ENCODE measurements at places on chromosomes 16 and 17.

GRCh38 chr17:55458978-55459377, 37.3 kb upstream of the MMD start:
- DNase-seq = no peak

GRCh38 chr17:4901648-4902344, 1.1 kb downstream of the CHRNE start:
- DNase-seq = no peak

DNA sequence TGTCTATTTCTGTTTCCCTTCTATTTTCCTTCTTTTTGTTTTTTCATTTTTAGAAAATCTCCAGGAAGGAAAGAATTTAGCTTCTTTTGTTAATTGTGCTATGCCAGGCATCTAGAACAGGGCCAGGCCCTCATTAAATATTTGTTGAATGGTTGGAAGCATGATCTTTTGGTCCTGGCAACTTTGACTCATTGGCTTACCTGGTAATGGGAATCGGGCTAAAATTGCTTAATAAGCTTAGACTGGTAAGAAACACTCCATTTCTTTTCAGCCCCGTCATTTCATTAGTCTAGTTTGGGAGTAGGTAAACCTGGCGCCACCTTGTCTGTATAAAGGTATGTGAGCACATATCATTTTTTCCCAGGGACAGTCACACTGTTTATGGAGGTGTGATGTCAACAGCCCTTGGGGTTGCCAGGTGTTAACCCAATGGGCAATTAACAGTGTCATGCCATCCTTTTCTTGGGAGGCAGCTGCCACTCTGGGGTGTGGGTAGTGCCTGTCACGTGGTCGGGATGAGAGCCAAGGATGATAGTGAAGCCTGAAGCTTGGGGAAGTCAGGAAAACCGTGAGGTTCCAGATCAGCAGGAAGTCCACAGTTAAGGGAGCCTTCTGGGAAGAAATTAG, 9.5 kb upstream of the NDEL1 start:
- no peak for DNase-seq

DNA sequence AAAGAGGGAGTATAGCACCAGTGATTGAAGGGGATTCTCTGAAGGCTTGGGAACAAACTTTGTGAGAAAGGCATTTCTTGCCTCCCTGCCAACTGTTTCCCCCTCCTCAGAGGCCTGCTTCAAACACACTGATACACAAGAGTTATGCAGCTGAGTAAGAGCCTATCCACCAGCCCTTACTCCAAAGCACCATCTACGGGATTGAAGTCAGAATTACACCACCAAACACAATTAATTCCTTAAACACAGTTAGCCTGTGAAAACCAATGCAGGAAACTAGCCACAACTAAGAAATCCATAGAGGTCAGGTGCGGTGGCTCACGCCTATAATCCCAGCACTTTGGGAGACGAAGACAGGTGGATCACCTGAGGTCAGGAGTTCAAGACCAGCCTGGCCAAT, 138.3 kb downstream of the SHCBP1 start:
- DNase-seq = no peak

DNA sequence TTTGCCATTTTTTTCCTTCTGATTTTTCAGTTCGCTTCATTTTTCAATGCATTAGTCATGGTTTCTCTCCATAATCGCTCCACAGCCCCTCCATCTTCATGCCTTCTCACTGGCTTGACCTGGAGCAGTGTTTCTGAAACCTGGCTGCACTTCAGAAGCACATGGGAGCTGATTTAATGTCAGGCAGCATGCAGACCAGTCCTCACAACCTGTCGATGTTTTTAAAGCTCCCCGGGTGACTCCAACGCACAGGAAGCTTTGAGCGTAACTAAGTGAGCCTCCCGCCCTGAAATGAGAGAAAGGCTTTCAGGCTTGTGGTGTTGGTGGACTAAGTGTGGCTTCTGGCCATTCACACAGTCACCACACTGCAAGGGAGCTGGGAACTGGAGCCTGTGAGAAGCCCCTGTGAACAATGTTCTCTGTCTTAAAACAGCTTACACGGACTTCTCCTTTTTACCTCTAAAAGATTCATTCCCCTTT, 16.8 kb upstream of the DRG2 start:
- no peak for DNase-seq

- DNase-seq = no peak
Measured at GRCh38 chr17:39659279-39660010, 5.7 kb upstream of the TCAP start.

DNA sequence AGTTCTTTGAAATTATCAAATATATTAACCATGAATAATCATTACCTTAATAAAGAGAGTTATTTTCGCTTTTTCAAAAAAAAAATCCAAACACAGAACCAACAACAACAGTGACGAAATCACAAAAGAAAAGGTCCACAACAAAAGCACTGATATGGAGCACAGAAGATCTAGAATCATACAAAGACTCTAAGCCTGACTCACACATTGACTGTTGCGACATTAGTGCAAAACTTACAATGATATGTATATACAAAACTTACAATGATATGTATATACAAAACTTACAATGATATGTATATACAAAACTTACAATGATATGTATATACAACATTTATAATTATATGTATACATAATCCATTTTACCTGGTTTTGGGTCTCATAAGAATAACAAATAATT, 117.7 kb downstream of the USP22 start:
- no peak for DNase-seq

GRCh38 chr17:76943781-76944213, 75.6 kb downstream of the MGAT5B start:
- no peak for DNase-seq

DNA sequence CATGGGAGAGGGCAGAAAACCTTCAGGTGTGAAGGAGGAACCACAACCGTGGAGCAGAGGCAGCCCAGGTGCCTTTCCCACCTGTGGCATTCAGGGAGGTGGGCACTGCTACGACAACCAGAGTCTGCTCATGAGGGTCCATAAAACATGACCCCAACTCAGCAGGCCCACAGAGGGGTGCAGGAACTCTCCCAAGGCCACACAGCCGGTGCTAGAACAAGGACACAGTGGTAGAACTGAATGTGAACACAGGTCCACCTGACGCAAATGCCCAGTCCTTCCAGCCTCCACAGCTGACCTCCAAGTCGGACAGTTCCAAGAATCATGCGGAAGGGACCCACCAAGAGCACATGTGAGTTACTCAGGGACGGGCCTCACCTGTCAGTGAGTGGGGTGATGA, 76.4 kb downstream of the DNAH17 start:
- no peak for DNase-seq

GRCh38 chr17:3845291-3845620, 790 bp downstream of the NCBP3 start:
- DNase-seq = no peak

DNA sequence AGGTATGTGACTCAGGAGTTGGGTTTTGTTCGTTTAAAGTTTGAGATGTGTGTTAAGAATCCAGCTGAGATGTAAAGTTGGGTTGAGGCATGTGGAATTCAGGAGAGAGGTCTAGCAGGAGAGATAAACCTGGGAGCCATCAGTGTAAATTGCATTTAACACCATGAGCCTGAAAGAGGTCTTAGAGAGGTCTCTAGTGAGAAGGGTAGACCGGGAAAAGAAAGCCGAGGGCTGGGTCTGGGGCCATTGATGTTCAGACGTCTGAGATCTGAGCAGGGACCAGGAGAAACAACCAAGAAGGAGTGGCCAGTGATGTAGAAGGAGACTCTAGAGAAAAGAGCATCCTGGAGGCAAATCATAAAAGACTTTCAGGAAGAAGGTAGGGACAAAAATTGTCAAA, 44.1 kb upstream of the PIRT start:
- DNase-seq = no peak

- DNase-seq = no peak
Measured at GRCh38 chr17:65290616-65291015, 153.4 kb downstream of the RGS9 start.

DNA sequence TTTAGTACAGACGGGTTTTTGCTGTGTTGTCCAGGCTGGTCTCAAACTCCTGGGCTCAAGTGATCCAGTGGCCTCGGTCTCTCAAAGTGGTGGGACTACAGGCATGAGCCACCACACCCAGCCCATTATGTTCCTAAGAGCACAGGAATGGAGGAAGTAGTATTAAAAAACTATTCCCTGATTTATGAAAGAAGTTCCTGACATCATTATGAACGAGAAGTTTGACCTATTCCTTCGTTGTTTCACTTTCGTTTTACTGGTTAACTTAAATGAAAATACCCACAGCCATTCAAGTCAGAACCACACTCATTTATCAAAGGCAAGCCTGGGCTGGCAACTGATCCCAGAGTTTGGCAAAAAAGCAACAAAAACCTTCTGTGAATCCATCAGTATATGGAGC, 13.5 kb upstream of the CBX4 start:
- no peak for DNase-seq

- DNase-seq = no peak
Measured at GRCh38 chr17:64466019-64466735, 17.3 kb downstream of the MILR1 start.

- DNase-seq = no peak
Measured at GRCh38 chr17:82300707-82301270, 16.6 kb downstream of the CD7 start.

DNA sequence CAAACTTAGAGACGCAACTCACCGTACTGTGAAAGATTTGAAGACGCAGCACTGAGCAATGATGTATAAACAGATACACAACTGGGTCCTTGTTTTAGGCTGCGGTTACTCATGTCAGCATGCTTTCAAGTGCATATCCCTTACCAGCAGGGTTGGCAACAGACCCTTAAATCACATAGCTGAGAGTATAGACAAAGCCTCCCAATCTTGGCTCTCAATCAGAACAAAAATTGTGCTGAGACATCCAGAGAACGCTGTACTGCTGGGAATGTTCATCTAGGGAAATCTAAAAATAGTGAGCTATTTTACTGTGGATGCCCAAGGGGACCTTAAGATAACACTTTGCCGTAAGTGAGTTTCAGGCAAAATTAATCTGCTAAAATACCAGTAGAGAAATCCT, 84.4 kb upstream of the NUDT7 start:
- DNase-seq = no peak

- DNase-seq = no peak
Measured at GRCh38 chr17:6104956-6105648, 34.9 kb downstream of the WSCD1 start.

DNA sequence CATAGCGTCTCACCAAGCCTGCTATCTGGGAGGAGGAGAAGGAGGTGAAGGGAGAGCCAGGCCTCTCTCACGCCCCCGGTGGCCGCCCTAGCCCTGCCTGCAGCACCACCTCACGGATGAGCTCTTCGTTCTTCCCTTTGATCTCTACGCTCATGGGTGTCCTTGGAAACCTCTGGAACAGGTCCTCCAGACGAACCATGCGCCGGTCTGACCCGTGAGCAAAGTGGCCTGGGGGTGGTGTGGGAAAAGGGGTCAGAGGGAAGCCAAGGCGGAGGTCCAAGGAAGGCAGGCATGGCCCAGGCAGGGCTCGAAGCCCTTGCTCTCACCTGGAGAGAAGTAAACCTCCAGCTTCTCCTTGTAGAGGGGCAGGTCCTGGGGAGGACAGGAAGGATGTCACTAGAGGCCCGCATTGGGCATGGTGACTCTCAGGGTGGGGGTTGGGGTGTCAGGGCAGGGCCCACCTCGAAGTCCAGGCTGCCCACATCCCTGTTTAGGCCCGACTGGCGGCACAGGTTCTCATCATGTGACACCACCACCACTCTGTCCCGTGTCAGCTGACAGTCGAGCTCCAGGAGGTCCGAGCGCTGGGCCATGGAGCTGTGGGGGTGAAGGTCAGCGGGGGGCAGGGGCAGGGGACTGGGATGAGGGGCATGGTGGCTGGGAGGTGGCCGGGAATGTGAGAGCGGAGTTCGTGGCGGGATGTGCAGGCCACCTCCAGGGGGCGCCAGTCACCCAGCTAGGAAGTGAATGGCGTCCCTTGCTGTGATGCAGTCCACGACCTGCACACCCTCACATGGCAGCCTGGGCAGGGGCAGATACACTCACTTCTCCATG, 923 bp downstream of the GDPD3 start:
- DNase-seq = no peak

DNA sequence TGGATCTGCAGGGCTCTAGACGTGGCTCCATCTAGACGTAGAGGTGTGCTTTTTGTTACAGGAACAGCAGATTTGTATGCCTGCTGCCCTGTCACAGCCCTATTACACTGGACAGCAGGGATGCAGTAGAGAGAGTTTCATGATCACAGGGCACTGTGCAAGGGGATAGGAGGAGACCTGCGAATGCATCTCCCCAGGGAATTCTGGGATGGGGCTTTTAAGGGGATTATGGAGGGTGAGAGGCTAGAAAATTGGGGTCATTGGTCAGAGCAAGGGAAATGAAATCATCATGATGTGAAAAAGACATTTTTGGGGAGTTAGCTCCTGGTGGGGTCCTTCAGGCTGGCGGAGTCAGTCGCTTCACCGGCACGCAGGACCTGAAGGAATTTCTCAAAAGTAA, 3.9 kb upstream of the NUPR1 start:
- no peak for DNase-seq

Measured in urinary bladder (tissue), 4 donors.